Osteocyte (in vitro differentiated cells): ENCODE measurements at places on chromosomes 11 and 22.
A peak's percentile ranks its signal among the peaks of the same experiment; 100 is the strongest.

- no peak for DNase-seq
These were observed 2.0 kb downstream of the KCNC1 start for GRCh38 chr11:17736579-17736893.

DNA sequence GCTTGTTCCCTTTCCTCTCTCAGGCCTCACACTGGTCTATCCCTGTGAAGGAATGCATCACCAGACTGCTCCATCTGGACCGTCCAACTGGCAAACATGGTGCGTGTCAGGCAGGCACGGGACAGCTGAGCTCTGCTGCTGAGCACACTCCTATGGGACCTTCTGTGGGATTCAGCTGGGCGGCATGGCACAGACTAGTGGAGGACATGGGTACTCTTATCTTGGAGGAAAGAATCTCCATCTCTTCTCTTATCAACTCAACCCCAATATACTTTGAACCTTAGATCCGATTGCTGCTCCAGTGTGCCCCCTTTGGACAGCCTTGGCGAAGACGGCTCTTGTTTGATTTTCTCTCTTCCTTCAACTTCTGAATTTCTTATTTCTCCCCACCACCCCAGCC lies 593.6 kb downstream of the ETS1 start:
- no peak for DNase-seq

- no peak for DNase-seq
These were observed 12.6 kb upstream of the FJX1 start for GRCh38 chr11:35605706-35606105.

DNA sequence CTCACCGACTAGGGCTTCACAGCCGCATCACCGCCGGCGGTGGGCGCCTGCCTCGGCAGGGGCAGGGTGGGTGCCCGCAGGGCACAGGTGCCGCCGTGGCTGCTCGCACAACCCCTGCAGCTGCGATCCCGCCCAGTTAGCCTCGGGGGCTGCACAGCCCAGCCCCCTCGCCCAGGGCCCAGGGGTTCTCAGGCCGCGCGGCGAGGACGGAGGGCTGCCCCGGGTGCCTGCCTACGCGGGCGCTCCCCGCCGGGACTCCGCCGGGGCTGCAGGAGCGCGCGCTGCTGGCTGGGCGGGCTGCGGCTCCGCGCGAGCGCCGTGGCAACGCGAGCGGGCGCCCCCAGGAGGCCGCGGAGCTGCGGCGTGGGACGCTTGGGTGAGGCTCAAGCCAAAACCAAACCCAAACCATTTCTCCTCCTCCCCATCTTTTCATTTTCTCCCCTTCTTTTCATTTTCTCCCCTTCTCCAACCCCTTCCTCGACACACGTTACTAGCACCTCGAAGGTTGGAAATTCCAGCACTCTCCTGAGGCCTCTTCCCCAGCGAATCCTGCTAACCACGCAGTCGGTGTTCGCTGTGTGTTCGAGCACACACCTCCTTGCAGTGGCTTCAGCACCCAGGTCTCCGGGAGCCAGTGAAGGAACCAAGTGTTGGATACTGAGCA lies at the start of gene MICAL3:
MICAL3 (minus strand) TSS at position 286 of the 664 bp plus-strand sequence. CDS start 117,749 bp downstream, outside the sequence.
- DNase-seq = peak; percentile 87

GRCh38 chr11:16058671-16059070 lies 297.7 kb downstream of the SOX6 start:
- DNase-seq = no peak

DNA sequence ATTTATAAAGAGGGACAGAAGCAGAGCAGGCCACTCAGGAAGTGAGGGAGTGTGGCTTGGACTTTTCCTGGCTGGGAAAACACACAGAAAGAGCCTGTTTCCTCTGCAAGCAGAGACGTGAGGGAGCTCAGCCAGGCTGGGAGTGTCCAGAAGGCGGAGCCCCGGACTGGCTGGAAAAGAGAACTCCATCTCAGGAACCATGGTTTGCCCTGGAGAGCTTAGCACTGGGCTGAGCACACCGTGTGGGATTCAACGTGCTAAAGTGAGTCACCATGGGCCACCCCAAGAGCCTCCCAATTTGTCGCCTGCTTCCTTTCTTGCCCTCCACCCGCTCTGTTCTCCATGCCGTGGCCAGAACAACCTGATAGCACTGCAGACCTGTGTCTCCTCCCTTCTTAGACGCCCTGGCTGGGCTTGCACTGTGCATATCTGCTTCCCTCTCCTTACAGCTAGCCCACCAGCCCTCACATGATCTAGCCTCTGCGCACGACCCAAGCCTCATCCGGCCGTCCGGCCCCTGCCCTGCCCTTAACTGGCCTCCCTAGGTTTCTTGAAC lies 51.8 kb downstream of the GALNT18 start:
- DNase-seq = no peak
